IPS DF 6.9 (cell line): ENCODE measurements at places on chromosomes 13 and 19.

DNA sequence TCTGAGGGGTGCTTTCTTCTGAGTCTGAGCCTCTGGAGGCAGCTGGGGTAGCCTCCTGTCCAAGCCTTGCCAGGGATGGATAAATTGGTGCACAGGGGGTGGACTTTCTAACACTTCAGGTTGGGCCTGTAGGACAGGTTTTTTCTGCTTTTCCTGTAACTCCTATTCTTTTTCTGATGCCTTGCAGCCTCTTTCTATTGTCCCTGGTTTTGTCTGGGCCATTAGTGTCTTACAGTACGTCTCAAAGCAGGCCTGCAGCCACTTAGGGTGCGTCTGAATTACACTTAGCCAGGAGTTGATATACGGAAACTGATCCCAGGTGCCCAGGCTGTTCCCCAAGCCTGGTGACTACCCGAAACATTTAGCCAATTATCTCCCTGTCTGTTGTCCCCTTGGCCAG lies 213.3 kb upstream of the HTR2A start:
- no peak overlapping the region for H3K27ac ChIP-seq
- H3K4me1 ChIP-seq: peaks cover 2% of the 10 kb centered on the region; the same call in 1 of the 2 replicates
- H3K4me3 ChIP-seq: no peak overlapping the region
- no peaks in the 10 kb centered on the region for H3K36me3 ChIP-seq

- H3K36me3 ChIP-seq: no peaks in the 10 kb centered on the region; the same call in 1 of the 2 replicates
- no peaks in the 10 kb centered on the region for H3K4me1 ChIP-seq
- 0 out of 2 replicates have a peak, but pooled peaks cover 1% of the 10 kb centered on the region for H3K27me3 ChIP-seq
- no peak overlapping the region for H3K4me3 ChIP-seq
- no peak for DNase-seq
These were observed 29.5 kb upstream of the NFIC start for GRCh38 chr19:3336680-3337523.

DNA sequence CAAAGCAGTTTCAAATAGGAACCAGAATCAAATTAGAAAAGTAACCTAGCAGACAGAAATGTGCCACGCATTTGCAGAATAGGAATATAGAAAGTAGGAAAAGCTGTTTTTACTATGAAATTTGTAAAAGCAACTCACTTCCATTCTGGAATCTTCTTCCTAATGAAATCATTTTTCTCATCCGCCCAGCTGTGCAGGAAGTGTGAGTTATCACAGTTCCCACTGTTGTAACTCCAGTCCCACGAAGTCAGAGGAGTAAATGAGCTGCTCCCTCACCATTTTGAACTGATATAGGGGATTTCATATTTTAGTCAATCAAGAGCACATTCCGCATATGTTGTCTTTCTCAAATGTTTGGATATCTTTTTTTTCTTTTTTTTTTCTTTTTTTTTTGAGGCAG lies 230.8 kb downstream of the TBC1D4 start:
- H3K27ac ChIP-seq: no peak overlapping the region
- no peak overlapping the region for H3K4me3 ChIP-seq
- H3K27me3 ChIP-seq: no peaks in the 10 kb centered on the region
- DNase-seq: no peak

GRCh38 chr13:52406629-52407028 lies 657 bp upstream of the THSD1 start:
- no peak overlapping the region for H3K27ac ChIP-seq
- no peaks in the 10 kb centered on the region for H3K4me1 ChIP-seq

DNA sequence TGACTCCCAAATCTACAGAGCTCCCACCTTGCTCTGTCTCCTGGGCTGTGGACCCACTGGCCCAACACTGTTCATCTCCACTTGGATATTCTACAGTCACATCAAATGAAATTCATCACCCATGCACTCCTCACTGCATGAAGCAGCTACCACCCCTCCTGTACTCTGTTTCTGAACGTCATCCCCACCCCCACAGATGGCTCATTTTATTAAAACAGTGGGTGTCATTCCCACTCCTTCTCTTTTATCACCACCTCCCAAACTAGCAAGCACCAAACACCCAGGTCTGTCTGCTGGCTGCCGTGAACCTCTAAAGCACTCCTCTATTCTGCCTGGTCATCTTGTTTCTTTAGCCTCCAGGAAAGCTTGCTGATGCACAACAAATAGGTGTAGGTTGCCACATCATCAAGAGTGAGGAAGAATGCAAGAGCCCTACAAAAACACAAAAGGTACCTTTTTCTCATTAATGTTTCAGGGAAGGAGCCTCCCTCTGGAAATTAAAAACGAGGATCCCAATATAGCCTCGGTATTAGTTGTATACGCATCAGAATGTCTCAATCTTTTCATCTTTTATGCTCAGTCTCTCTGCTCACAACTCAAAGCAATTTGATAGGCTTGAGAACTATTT lies 91.8 kb downstream of the MIPEP start:
- H3K27me3 ChIP-seq: no peaks in the 10 kb centered on the region
- DNase-seq: no peak
- H3K4me1 ChIP-seq: no peaks in the 10 kb centered on the region
- H3K27ac ChIP-seq: no peak overlapping the region

DNA sequence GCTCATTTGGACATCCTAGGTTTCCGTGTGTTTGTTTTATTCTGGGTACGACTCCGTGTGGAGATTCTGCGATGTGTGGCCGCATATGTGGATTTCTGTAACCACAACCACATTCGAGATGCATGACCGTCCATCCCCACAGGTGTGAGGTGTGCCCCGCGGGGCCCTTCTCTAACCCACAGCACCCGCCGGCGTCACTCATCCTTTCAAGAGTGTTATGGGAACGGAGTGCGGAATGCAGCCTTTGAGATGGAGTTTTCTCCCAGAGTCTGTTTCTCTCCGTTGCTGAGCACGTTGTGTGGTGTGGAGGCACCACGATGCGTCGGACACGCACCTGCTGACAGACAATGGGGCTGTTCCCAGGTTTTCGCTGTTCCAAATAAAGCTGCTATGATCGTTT lies 40.0 kb downstream of the C13orf46 start:
- no peaks in the 10 kb centered on the region for H3K36me3 ChIP-seq
- H3K4me3 ChIP-seq: no peak overlapping the region
- no peaks in the 10 kb centered on the region for H3K27me3 ChIP-seq
- H3K4me1 ChIP-seq: no peaks in the 10 kb centered on the region

DNA sequence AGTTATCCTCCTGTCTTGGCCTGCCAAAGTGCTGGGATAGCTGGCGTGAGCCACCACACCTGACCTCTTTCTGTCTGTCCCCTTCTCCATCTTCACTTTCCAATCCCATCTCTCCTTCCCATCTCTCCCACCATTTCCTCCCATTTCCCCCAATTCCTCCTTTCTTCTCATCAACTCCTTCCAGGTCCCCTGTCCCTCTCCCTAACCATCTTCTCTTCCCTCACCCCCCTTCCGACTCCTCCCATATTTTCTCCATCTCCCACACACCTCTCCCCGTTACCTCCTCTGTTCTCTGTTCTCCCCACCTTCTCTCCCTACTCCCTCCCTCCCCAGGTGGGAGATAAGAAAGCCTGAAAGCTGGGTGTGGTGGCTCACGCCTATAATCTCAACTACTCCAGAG lies 40.6 kb downstream of the KEAP1 start:
- no peaks in the 10 kb centered on the region for H3K36me3 ChIP-seq
- no peak for DNase-seq
- no peaks in the 10 kb centered on the region for H3K27me3 ChIP-seq

DNA sequence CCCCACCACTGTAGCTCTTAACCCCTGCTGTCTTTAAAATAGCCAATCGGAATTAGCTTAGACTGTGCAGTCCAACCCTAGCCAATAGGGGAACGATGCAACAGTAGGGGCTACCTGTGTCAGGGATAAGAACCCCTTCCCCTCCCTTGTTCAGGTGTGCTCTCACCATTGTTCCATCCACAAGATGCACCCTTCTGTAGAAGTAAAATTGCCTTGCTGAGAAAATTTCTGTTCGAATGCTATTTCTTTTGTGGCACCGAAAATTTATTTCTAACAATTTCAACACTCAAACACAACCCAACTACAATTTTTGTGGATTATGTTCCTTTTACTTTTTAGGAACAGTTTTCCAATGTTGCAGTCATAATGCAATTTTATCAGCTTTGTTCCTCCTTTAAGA lies 3.6 kb upstream of the ZNF583 start:
- no peaks in the 10 kb centered on the region for H3K27me3 ChIP-seq
- no peak overlapping the region for H3K4me3 ChIP-seq
- H3K36me3 ChIP-seq: no peaks in the 10 kb centered on the region; the same call in 1 of the 2 replicates
- no peak overlapping the region for H3K27ac ChIP-seq

DNA sequence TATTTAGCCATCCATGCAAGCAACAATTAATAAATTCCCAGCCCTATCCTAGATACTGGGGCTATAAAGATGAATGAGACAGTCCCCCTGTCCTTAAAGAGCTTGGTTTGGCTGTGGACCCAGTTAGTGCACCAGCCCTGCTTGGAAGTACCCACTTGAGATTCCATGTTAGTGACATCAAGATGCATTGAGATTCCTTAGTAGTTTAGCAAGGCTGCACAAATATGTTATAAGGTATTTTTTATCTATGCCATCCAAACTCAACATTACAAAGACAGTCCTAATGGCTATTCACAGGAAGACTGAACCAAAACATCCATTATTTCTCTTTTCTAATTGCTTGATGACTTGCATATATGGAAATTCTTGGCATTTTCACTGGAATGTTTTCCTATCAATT lies 48.8 kb upstream of the RAP2A start:
- no peaks in the 10 kb centered on the region for H3K27me3 ChIP-seq
- no peak overlapping the region for H3K27ac ChIP-seq
- H3K36me3 ChIP-seq: no peaks in the 10 kb centered on the region
- DNase-seq: no peak
- H3K4me1 ChIP-seq: no peaks in the 10 kb centered on the region

DNA sequence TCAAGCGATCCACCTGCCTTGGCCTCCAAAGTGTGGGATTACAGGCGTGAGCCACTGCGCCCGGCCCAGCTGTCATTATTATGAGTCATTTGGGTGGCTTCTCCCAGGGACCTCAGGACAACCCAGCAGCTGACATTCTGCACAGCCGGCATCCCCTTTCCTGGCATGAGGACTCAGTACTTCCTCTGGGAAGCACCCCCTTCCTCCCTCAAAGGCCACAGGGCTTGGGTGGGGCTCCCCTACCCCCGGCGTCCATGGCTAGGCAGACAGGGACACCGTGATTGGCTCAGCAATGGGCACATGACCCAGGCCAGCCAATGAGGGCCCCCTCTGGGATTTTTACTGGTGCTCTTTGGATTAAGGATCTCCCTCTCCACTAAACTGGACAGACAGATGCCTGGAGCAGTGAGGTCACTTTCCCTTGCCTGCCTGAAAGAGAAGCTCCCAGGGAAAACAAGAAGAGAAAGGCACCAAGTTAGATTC lies 6.0 kb downstream of the KANK2 start:
- H3K4me3 ChIP-seq: no peak overlapping the region
- no peaks in the 10 kb centered on the region; the same call in 1 of the 2 replicates for H3K4me1 ChIP-seq
- no peak for DNase-seq
- H3K36me3 ChIP-seq: peaks cover 17% of the 10 kb centered on the region
- H3K27me3 ChIP-seq: no peaks in the 10 kb centered on the region
- H3K27ac ChIP-seq: no peak overlapping the region

GRCh38 chr13:96794669-96795068 lies 199.6 kb downstream of the OXGR1 start:
- no peaks in the 10 kb centered on the region for H3K4me1 ChIP-seq
- no peak overlapping the region for H3K4me3 ChIP-seq

- H3K4me1 ChIP-seq: 0 out of 2 replicates have a peak, but pooled peaks cover 1% of the 10 kb centered on the region
- H3K36me3 ChIP-seq: no peaks in the 10 kb centered on the region
- H3K27ac ChIP-seq: no peak overlapping the region
- DNase-seq: no peak
- no peak overlapping the region for H3K4me3 ChIP-seq
These were observed 605 bp upstream of the TEX30 start for GRCh38 chr13:102774214-102774568.

- H3K4me3 ChIP-seq: no peak overlapping the region
- no peak for DNase-seq
- H3K27me3 ChIP-seq: no peaks in the 10 kb centered on the region
- H3K4me1 ChIP-seq: no peaks in the 10 kb centered on the region
These were observed 58.4 kb downstream of the SPRYD7 start for GRCh38 chr13:49877629-49878218.

- no peak overlapping the region for H3K27ac ChIP-seq
- H3K27me3 ChIP-seq: no peaks in the 10 kb centered on the region
- H3K36me3 ChIP-seq: no peaks in the 10 kb centered on the region
- H3K4me3 ChIP-seq: no peak overlapping the region
- H3K4me1 ChIP-seq: no peaks in the 10 kb centered on the region
These were observed 6.5 kb upstream of the NAA16 start for GRCh38 chr13:41304551-41304950.

DNA sequence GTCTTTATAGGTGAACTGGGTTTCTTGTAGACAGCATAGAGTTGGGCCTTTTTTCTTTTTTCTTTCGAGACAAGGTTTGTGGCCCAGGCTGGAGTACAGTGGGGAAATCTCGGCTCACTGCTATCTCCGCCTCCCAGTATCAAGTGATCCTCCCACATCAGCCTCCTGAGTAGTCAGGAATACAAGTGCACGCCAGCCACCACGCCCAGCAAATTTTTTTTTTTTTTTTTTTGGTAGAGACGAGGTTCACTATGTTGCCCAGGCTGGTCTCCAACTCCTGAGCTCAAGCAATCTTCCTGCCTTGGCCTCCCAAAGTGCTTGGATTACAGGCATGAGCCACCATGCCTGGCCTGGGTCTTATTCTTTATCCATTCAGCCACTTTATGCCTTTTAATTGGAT lies 5.1 kb upstream of the CALM3 start:
- DNase-seq: no peak
- no peaks in the 10 kb centered on the region for H3K4me1 ChIP-seq
- H3K36me3 ChIP-seq: no peaks in the 10 kb centered on the region
- no peaks in the 10 kb centered on the region for H3K27me3 ChIP-seq

DNA sequence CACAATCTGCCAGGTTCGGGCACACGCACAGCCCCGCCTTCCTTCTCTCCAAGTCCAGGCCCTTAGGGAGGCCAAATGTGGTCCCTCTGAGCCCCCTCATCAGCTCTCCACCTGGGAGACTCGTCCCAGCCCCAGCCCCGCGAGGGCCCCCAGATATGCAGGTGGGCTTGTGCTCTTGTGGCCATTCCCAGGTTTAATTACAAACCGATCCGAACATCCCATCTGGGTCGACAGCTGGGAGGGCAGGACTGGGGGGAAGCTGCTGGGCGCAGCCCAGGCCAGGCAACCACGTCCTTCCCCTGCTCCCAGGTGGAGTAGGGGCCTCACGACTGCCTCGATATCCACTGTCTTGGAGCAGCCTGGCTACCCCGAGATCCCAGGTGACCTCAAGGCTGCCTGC lies 7.5 kb upstream of the C2CD4C start:
- H3K36me3 ChIP-seq: no peaks in the 10 kb centered on the region
- H3K4me3 ChIP-seq: no peak overlapping the region
- no peak overlapping the region for H3K27ac ChIP-seq
- no peak for DNase-seq
- peaks cover 10% of the 10 kb centered on the region for H3K4me1 ChIP-seq

- DNase-seq: no peak
- H3K4me1 ChIP-seq: no peaks in the 10 kb centered on the region
- H3K4me3 ChIP-seq: no peak overlapping the region
- H3K27ac ChIP-seq: no peak overlapping the region
These were observed 133.7 kb downstream of the GGACT start for GRCh38 chr13:100454876-100455275.
